Epithelial cell of proximal tubule (primary cell): ENCODE measurements at places on chromosomes 12 and 14.

DNA sequence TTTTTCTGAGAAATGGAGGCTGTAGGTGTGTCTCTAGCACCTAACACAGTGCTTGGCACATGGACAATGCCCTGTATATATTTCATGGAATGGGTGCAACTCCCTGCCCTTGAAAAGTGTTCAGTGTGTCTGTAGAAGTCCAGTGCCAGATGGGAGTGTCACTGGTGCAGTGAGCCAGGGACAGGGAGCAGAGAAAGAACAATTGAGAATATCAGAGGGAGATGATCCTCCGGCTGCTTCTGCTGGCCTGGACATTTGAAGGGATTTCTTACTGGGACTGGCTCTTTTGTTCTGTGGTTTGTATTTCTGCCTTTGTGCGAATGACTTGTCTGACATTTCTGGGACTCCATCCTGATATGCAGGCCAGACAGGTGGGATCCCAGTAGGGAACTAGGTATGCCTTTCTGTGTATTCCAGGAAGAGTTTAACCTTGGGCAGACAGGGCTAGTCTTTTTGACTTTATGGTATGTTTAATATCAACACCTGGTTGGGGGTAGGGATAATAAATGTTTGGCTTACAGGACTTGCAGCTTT lies 328.0 kb downstream of the NRXN3 start:
- no peak for DNase-seq

GRCh38 chr12:6724409-6724797 lies 557 bp downstream of the COPS7A start:
- no peak for DNase-seq

- no peak for DNase-seq
Measured at GRCh38 chr14:23183479-23183878, at the start of gene SLC7A8. Gene SLC7A8 (minus strand): TSS chr14:23183660. CDS start chr14:23182914, 746 bp downstream.

DNA sequence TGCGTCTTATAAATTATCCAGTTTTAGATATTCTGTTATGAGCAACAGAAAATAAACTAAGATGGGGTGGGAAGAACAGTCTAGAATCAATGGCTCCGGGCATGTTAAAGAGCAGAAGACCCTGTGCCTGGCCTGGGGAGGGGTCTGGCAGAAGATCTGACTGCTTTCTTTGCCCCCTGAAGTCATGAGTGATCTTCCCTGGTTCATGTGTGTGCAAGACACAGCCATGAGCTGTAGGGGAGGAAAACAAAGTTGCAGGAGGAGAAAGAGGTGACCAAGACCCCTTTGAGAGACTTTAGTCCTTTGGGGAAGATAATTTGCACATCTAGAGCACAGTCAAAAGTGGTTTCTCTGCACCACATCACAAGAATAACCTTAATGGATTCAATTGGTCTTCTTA lies 4.8 kb downstream of the LACRT start:
- DNase-seq: no peak

- DNase-seq: no peak
Measured at GRCh38 chr14:103126873-103127304, 3.6 kb downstream of the TNFAIP2 start.

DNA sequence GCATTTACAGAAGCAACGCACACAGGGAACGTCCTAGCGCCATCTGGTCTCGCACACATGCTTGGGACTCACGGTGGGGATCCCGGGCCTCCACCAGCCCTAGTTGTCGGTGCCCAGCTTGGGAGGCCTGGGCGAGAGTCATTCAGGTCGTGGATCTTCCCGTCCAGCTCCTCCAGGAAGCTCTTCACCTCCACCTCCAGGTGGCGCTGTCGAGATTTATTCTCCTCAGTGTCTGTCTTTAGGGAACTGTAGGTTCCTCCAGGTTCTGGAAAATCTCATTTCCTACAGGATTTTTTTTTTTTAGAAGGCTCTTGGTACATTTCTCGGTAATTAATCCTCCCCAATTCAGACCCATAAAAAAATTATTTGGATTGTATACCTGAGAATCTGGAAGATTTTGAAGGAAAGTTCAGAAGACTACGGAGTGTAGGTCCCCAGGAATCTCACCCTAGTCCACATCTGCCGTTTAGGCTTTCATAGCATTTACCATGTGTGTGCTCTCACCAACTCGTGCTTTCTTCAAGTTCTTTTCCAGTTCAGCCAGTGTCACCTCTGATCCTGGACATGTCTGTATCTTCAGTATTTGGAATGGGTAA lies 910.0 kb downstream of the TMEM121 start:
- no peak for DNase-seq

DNA sequence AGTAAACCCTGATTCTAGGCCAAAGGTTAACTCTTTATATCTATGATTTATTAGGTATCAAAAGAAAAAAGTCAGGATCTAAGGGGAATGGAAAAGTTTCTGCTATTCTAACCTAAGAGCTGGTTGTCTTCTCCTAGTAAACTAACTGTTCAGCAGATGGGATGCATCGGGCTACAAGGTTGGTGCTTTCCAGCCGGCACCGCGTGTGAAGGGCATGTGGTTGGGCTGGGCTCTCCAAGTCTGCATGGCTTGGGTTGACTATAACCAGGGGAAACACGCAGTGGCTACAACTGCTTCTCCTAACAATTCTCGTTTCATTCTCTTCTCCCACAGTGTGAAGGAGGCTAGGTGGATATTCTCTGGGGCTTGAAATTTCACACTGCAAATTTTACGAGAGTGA lies 354.5 kb downstream of the APAF1 start:
- DNase-seq: no peak

DNA sequence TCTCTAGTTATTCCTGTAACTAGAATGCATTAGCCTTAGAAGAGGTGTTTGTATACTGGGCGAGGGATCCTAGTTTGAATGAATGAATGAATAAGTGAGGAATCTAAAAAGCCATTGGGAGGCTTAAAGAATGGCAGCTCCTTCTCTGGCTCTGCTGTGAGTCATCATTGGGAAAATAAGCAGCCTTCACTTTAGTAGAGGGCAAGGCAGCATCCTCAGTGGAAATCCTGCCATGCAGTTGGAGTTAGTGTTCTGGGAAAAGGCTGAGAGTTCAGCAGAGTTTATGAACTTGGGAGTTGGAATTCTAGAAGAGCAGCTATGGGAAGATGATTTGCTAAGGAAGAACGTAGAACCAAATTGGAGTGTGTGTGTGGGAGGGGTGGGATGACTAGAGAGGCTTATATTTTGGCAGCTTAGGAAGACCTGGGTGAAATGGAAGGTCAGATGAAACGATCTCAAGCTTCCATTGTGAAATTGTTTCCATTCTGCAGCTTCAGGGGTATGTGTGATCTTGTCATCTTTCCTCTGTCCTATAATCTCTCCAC lies 120.8 kb downstream of the PTCSC3 start:
- no peak for DNase-seq

GRCh38 chr14:56581041-56581727 lies 1.6 kb downstream of the TMEM260 start:
- DNase-seq: no peak

DNA sequence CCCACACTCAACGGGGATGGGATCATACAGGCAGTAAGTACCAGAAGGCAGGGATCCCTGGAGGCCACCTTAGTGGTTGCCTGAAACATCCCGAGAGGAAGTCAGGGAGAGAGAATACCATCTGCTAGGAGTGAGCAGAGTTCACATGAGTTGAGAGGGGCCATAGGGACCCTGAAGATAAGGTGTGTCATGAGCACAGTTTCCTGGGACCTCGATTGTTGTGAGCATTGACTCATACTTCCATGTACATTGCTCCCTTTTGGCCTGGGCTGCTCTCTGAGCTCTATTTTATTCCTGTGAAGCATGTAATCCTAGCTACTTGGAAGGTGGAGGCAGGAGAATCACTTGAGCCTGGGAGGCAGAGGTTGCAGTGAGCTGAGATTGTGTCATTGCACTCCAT lies 120.5 kb downstream of the TBC1D30 start:
- no peak for DNase-seq

GRCh38 chr14:51547701-51548100 lies 104.0 kb upstream of the FRMD6 start:
- DNase-seq: no peak

DNA sequence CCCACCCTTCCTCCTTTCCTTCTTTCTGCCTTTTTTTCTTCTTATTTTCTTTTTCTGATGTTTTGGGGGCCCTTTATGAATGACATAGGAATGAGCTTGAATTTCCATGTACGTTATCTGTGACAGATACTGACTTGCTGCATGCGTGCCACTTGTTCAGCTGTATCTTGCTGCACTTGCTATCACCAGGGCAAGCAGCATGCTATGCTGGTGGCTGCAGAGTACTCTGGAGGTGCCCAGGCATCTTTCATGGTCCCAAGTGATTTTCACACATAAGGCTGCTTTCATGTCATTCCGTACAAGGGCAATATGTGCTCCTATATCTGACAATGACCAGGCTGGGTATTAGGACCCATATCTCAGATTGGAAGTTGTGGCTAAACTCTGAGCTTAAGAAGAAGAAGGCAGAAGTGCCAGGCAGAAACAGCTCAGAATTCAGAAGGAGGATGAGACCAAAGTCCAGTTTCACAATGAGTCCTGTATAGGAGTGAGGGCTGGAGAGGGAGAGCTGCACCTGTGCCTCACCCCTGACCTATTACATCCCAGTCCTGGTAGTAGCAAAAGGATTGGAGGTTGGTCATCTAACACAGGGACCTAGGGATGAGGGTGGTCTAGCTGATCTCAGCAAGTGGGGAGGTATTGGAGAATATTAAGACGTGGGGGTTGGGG lies 299.0 kb upstream of the DDHD1 start:
- no peak for DNase-seq

GRCh38 chr14:35783699-35784098 lies 25.4 kb downstream of the RALGAPA1 start:
- no peak for DNase-seq

- DNase-seq: no peak
Measured at GRCh38 chr14:49918706-49919105, 25.8 kb downstream of the ARF6 start.

GRCh38 chr14:73238941-73239340 lies 1.6 kb downstream of the PAPLN start:
- no peak for DNase-seq
